ENCODE measurements at places on chromosomes 12 and 14.

DNA sequence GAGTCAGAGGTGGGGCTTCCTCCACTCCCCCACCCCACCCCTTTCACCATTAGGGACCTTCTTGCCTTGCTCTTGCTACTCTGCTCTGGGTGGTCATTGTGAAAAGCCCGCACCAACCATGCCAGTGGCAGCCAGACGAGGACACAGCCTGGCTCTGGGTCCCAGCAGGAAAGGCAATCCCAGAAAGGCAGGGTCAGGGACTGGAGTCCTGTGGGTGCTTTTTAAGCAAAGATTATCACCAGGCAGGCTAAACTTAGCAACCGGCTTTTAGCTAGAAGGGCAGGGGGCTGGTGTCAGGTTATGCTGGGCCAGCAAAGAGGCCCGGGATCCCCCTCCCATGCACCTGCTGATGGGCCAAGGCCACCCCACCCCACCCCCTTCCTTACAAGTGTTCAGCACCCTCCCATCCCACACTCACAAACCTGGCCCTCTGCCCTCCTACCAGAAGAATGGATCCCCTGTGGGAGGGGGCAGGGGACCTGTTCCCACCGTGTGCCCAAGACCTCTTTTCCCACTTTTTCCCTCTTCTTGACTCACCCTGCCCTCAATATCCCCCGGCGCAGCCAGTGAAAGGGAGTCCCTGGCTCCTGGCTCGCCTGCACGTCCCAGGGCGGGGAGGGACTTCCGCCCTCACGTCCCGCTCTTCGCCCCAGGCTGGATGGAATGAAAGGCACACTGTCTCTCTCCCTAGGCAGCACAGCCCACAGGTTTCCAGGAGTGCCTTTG, 1.2 kb upstream of the GAPDH start:
- peak; percentile 70 for DNase-seq

DNA sequence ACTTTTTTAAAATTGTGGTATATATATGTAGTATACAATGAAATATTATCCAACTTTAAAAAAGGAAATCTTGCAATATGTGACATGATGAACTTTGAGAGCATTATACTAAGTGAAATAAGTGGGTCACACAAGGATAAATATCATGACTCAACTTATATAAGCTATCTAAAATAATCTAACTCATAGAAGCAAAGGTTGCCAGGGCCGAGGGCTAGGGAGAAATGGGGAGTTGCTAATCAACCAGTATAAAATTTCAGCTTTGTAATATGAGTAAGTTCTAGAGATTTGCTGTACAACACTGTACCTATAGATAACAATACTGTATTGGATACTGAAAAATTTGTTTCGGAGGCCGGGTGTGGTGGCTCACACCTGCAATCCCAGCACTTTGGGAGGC, 38.5 kb downstream of the TAOK3 start:
- no peak for DNase-seq

GRCh38 chr12:92218394-92219077, 72.9 kb upstream of the BTG1 start:
- no peak for DNase-seq

GRCh38 chr12:49537752-49538509, 899 bp upstream of the KCNH3 start:
- DNase-seq: no peak

DNA sequence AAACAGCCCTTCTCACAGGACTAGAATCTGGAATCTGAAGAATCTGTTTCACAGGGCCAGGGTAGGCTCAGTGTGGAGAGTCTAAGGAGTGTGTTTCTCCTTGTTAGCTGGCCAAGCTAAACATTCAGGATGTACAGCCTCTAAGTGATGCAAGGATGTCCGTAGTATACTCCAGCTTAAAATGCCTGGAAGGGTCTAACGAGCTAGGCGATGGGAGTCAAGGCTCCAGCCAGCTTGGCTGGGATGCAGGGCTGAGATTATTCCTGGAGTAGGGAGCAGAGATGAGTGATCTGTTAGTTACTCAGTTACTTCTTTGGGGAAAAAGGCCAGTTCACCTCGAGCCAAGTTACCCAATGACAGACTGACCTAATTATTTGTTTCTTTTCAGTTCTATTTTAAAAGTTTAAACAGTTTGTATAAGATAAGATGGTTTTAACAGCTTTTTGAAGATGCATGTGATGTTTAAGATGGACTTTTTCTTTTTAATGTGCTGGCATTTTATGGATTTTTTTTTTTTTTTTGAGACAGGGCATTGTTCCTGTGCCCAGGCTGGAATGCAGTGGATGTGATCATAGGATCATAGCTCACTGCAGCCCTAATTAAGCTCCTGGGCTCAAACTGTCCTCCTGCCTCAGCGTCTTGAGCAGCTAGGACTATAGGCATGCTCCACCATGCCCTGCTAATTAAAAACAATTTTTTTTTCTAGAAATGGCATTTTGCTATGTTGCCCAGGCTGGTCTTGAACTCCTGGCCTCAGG, 41.1 kb downstream of the SYNE2 start:
- DNase-seq: no peak

DNA sequence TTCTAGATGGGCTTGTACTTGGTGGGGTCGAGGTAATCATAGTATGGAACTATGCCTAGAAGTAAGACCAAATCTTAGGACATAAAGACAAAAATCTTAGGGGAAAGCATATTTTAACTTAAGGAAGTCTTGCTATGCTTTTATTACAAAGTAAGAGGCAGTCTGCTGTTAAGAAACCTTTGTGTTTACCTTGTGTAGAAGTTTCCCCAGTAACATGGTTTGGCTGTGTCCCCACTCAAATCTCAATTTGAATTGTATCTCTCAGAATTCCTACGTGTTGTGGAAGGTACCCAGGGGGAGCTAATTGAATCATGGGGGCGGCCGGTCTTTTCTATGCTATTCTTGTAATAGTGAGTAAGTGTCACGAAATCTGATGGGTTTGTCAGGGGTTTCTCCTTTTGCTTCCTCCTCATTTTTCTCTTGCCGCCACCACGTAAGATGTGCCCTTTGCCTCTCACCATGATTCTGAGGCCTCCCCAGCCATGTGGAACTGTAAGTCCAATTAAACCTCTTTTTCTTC, 162.5 kb upstream of the ABCD2 start:
- DNase-seq: no peak

- no peak for DNase-seq
These were observed 226.7 kb downstream of the NPAS3 start for GRCh38 chr14:33165144-33165925.

DNA sequence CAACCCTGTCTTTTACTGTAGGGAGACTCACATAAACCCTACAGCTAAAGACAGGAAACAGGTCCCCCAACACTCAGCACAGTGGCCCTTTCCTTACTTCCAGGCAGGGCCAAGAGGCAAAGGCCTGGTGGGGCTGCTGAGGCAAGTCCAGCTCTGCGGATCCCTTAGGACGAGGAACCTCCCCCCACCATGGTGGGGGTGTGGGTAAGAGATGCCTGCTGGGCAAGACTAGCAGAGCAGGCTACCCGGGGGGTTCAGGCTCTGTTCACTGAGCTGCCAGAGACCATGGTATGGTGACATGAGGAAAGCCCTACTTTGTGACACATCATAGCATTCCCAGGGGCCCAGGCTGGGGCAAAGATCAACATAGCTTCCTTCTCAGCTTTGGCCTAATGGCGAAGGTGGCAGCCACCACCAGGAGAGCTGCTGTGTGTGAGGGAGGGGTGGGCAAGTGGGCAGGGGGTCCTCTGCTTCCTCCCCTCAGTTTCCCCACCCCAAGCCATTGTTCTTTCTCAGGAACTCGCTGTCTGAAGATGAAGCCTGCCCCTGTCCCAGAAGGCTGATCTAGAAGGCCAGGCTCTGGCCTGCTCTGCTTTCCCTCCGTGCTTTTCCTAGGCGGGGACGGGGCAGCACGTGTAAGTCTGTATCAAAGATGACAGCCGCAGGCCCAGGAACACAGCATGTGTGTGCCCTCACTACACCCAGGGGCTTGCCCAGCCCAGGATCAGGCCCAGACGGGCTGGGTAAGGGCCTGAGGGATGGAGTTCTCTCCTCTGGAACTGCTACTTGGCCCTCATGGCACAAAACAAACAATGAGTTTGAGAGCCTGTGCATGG, 10.1 kb upstream of the TINF2 start:
- DNase-seq: no peak

DNA sequence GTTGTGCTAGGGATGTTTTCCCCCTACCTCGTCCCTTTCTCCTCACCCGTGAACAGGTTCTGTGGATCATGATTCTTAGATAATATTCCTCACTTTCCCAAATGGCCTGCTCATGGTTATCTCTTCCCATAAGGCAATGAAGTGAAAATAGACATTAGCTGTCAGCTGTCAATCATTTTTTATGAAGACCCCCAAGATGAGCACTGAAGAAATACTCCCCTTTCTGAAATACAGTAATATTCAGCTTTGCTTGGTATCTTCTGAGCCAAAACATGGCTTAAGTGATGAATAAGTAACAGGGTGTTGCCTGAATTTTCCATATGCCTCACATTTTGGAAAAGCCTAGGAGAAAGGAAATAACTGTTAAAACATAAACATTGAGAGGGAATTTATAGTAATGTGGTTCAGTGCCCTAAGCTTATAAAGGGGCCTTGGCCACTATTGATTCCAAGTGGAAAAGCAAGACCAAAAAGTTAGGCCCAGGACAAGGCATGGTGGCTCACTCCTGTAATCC, 70.7 kb upstream of the NAP1L1 start:
- no peak for DNase-seq

DNA sequence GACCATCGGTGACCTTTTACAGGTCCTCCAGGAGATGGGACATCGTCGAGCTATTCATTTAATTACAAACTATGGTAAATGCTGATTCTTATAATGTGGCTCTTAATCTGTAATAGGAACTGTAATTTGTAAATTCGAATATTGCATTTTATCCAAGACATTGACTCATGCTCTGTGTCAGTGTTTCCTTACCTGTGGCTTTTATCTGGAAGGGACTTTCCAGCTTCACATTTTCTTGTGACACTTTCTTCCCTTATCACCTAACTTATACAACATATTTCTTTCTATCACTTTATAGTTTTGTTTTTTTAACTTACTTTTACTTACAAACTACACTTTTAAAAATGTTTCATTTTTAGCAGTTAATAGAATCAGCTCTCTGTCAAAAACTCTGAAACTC, 14.8 kb downstream of the IRAK3 start:
- no peak for DNase-seq

DNA sequence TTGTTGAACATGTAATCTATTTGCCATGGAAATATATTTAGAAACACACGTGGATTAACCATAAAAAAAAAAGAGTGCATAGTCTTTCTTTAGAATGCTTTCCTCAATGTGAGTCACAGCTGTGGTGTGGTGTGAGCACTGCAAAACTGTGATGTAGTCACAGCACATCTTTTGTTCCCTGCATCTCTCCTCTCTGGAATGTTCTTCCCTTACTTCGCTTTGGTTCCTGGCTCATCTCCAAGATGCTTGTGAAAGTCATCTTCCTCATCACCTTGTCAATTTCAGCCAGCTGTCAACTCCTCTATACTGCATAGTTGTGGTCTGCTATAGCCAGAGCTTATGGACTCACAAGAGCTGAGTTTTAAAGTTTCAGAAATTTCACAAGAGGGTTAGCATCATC, 60.2 kb downstream of the STAB2 start:
- DNase-seq: no peak

DNA sequence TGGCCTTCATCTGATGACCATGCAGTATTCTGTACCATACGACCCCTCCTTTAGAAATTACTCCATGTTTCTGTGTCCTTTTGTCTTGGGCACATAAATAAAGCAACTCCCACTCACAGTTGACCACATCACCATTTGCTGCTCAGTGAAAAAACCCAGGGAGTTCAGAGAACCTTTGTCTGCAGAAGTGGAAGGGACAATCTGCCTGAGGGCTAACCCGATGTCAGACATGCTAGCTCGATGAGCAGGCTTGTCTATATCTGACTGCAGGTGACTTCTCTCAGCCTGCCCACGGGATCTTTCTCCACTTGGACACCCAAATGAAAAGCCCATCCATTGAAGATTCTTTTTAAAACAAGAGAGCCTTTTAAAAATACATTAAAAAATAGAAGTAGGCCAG, 45.7 kb upstream of the GRIP1 start:
- no peak for DNase-seq

DNA sequence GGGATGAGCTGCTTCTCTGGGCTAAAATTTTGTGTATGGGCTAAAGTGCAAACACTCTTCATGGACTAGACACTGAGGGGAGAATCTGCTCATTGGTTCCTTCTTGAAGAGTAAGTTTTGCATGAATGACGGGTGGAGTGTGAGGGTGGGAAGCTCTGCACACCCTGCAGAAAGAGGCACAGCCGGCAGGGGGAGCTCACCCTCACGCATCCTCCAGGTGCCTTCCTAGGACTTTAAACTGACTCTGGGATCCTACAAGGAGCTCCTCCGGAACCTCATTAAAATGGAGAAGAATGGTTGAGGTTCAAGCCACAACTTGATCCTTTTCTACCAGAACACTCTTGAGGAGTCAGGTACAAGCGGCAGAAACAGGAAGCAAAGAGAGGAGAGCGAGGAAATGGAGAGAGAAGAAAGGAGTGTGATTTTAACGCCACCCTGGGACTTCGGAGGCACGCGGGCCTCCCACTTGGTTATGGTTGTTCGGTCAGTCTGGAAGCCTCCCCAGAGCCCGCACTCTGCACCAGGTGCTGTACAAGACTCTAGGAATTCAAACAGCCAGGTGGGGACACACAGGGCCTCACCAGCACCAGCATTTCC, 87.5 kb downstream of the SETD3 start:
- no peak for DNase-seq

DNA sequence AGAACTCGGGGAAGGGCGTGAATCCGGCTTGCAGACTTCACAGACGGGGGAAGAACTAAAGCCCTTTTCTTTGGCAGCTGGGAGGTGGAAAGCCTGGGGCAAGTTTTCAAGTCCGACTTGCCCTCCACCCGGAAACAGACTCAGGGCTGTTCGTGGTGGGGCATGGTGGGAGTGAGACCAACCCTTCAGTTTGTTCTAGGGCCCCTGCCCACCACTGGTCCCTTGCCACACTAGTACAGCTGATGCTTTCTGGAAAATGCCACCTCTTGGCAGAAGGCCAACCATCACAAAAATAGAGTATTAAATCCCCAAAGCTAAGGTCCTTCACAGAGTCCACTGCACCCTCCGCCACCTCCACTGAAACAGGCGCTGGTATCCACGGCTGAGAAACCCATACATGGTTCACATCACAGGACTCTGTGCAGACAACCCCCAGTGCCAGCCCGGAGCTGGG, 50.4 kb upstream of the DDX11 start:
- no peak for DNase-seq

- peak; percentile 76 for DNase-seq
These were observed 7.1 kb upstream of the ARL1 start for GRCh38 chr12:101414533-101415119.

- no peak for DNase-seq
These were observed 48.9 kb downstream of the SMOC1 start for GRCh38 chr14:69928111-69928523.

GRCh38 chr12:10289005-10289754, 18.5 kb upstream of the KLRD1 start:
- no peak for DNase-seq

DNA sequence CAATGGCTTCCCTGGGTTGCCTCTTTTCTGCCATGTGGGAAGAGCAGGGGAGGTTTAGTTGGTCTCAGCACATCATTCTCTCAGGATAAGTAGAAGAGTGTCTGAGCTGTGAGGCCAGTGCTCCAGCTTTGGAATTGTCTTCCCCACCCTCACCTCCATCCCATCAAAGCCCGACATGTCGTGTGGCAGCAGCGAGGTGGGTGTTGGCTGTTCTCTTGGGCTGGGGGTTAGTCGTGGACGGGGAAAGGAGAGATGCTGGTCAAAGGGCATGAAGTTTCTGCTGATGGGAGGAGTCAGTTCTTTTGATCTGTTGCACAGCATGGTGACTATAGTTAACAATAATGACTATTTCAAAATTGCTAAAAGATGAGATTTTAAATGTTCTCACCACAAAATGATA, 404.2 kb downstream of the TMEM121 start:
- no peak for DNase-seq

GRCh38 chr12:130644146-130644545, 72.0 kb downstream of the RIMBP2 start:
- DNase-seq: no peak
